ENCODE measurements at places on chromosomes 7 and 10. TPM values are rescaled to one million over a fixed set of nuclear protein-coding genes. Genes with fewer than 3 reads are reported as not detected.

- no peak for DNase-seq
Observed at GRCh38 chr7:33979807-33980355, 74.5 kb downstream of the BMPER start.

GRCh38 chr10:30111340-30112022 is 52.1 kb upstream of the JCAD start:
- DNase-seq, result no peak

DNA sequence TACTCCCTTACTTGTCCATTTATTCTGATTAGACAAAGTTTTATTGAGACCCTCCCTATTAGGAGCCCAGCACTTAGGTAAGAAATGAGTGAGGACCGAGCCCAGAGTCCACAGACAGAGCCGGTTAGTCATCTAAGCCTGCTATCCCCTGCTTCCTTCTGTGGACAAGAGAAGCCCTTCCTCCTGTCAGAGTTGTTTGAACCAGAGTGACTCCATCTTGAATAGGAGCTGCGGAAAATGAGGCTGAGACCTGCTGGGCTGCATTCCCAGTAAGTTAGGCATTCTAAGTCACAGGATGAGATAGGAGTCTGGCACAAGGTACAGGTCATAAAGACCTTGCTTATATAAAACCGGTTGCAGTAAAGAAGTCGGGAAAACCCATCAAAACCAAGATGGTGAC is 109.1 kb downstream of the CPXM2 start:
- DNase-seq, result no peak

DNA sequence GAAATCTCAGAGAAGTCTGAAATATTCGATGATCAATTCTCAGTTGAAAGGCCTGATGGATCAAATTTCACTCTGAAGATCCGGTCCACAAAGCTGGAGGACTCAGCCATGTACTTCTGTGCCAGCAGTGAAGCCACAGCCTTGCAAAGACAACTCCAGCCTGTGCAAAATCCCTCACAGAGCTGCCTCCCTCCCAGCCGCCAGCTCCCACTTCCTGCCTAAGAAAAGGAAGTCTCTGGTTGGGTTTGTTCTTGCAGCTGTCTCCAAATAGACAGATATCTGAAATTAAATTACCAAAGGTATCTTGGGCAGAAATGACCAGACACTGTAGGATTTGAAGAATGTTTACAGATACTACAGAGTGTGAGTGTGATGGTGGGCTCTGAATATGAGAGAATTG is 43.4 kb upstream of the PRSS58 start:
- DNase-seq, result no peak

GRCh38 chr7:78529392-78529791 is 730.8 kb downstream of the PHTF2 start:
- DNase-seq, result no peak

DNA sequence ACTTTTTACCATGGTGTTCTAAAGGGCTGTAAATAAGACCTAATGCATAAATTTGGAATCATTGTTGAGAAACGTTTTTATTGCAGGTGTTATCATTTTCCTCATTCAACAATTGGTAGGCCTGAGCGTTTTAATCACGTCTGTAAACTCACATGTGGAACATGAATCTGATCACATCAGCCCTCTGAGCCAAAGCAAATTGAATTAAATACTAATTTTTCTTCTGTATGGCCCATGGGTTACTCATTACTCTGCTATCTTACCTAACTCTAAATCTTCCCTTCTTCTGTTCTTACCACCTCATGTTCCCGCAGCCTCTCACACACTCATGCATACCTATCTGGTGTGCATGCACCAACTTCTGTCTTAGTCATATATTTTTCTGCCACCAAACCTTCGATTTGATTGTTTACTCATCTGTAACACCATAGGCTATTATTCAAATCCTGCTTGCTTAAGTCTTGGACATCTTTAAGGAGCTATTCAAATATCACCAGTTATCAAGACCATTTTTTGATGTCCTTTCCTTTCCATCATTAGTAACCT is 82.3 kb downstream of the NXPH1 start:
- DNase-seq, result no peak

- DNase-seq, result no peak
Observed at GRCh38 chr10:19164461-19164860, 115.9 kb downstream of the MALRD1 start.

DNA sequence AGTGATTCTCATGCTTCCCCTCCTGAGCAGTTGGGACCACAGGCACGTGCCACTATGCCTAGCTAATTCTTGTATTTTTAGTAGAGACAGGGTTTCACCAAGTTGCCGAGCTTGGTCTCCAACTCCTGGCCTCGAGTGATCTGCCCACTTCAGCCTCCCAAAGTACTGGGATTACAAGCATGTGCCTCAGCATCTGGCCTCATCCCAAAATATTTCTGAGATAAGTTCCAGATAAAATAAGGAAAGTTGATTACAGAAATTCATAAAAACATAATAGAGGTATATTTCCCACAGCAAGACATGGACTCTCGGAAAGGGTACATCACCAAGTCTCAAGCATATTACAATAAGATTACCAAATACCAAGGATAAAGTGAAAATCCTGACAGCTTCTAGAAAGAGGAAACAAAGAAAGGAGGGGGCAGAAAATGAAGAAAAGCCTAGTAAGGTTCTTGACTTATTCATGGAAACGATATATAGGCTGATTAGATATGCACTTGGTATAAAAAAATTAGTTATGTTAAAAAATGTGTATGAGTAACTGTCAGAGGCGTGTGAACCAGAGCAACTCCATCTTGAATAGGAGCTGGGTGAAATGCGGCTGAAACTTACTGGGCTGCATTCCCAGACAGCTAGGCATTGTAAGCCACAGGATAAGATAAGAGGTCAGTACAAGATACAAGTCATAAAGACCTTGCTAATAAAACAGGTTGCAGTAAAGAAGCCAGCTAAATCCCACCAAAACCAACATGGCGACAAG is 35.0 kb downstream of the IQUB start:
- DNase-seq, result no peak

DNA sequence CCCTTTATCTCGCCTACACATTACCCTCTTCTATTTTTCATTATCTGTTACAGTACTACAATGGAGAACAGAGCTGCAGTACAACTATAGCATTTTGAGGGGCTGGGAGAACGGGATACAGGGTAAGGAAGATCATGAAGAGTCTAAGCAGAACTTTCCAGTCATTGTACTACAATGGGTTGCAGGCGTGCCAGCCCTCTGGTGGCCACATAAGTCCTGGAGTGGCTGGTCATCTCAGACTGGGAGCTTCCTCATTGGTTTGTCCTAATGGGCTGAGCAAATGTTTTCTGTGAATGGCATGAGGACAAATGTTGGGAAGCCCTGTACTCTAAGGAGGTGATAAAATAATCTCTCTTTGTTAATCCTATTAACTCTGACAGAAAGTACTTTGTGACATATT is 33.0 kb downstream of the TMEM106B start:
- DNase-seq, result no peak

DNA sequence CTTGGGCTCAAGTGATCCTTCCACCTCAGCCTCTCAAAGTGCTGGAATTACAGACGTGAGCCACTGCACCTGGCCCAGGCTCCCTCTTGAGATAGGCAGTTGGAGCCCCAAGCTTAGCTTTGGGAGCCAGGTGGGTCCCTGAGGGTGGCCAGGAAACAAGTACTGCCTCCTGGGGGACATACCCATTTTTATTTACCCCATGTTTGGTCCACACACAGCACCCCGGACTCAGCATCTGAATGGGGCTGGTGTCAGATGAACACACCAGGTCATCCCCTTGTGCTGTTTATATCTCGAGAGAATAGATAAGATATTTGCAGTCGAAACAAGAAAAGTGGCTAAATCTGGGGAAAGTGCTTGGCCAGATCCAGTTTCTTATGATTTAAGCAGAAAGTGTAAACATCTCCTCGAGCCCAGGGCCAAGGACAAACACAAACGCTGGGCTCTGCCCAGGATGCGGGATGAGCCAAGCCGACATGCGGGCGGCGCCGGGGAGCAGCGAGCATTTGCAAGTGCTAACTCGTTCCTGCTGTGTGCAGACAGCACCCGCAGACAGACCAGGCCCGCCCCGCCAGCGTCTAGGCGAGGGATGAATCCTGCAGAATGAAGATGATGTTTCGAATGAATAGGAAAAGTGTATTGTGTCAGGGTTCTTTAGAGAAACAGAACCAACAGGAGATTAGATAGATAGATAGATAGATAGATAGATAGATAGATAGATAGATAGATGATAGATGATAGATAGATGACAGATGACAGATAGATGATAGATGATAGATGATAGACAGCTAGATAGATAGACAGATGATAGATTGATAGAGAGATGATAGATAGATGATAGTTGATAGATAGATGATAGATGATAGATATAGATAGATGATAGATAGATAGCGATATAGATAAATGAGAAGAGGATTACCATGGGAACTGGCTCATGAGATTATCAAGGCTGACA is 44.4 kb upstream of the OCM2 start:
- DNase-seq, result no peak

GRCh38 chr10:124697837-124698544 is 46.2 kb downstream of the FAM53B start:
- peak; percentile 77 for DNase-seq

Gene OPALIN
- total RNA-seq, result not detected

All from posterior vena cava (tissue), 2 donors.